Stimulated activated CD8-positive, alpha-beta memory T cell treated with anti-CD3 and anti-CD28 coated beads, Interleukin-12 subunit alpha, Interleukin-12 subunit beta, amount 100 ng/mL, for 1 hour (primary cell): ENCODE measurements at places on chromosomes 16 and 17.
A peak's percentile ranks its signal among the peaks of the same experiment; 100 is the strongest.

DNA sequence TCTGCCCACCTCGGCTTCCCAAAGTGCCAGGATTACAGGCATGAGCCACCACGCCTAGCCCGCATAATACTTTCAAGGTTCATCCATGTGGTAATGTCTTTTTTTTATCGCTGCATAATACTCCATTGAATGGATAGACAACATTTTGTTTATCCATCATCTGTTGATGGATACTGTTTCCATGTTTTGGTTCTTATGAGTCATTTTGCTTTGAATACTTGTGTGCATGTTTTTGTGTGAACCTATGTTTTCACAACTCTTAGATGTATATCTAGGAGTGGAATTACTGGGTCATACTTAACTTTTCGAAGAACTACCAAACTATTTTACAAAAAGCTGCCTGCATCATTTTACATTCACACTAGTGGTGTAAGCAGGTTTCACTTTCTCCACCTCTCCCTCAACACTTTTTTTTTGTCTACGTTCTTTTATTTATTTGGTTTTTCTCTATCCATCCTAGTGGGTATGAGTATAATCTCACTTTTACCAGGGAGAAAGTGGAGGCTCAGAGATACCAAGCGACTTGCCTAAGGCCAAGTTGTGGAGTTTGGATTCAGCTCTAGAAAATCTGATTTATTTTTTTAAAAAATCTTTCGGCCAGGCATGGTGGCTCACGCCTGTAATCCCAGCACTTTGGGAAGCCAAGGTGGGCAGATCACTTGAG is 151.2 kb downstream of the CMIP start:
- DNase-seq, result no peak

GRCh38 chr17:71188811-71189492 is 931.9 kb upstream of the SOX9 start:
- DNase-seq, result no peak

GRCh38 chr17:43694081-43694870 is 32.6 kb upstream of the MEOX1 start:
- peak; percentile 62 for DNase-seq

- DNase-seq, result no peak
Measured at GRCh38 chr17:1076982-1077302, 80.0 kb downstream of the TIMM22 start.

DNA sequence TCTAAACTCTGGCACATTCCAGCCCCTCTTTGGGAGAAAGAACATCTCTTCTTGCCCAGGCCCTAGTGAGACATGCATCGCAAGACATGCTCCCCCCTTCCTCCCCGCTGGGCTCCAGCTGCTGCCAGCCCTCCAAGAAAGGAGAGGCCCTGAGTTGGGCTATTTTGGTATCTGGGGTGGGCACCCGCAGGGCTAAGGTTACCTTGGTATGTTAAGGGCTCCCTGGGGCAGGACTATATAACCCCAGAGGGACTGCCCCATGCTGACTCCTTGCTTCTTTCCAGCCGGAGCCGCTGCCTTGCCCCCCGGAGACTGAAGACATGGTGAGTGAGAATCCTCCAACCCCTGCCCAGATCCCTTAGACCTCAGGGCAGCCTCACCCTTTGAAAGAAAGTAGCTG is at the start of gene MYL11:
MYL11 (plus strand) TSS at position 265 of the 400 bp plus-strand sequence; CDS start at position 321, 56 bp downstream.
- DNase-seq, result no peak

DNA sequence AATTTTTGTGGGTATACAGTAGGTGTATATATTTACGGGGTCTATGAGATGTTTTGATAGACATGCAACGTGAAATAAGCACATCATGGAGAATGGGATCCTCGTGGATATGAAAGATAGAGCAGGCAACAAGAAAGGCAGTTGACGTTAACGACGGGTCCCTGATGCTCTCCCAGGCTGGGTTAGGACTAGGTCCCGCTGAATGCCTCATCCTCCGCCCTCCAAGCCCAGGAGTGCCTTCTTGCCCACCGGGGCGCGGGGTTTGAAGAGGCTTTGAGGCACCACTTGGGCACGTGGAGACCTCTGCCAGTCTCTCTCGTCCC is 9.5 kb upstream of the ZFP90 start:
- no peak for DNase-seq

DNA sequence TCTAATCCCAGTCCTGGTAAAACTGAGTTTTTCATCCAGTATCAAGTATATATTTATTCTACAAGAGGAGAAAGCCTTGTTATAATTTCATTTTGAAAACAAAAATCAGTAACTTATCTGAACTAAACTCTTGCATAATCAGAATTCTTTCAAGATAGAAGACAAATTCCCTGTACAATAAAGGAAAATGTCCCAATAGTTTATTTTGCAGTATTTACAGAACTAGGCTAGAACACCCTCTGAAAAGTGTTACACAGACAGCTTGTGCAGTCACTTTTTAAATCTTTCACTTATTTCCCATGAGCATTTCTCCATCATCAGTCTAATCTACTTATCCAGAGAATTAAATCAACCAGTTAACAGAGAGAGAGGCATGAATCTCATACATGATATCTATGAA is 48.5 kb downstream of the SPOP start:
- no peak for DNase-seq

GRCh38 chr16:84020353-84020752 is 22.2 kb downstream of the SLC38A8 start:
- DNase-seq, result no peak

DNA sequence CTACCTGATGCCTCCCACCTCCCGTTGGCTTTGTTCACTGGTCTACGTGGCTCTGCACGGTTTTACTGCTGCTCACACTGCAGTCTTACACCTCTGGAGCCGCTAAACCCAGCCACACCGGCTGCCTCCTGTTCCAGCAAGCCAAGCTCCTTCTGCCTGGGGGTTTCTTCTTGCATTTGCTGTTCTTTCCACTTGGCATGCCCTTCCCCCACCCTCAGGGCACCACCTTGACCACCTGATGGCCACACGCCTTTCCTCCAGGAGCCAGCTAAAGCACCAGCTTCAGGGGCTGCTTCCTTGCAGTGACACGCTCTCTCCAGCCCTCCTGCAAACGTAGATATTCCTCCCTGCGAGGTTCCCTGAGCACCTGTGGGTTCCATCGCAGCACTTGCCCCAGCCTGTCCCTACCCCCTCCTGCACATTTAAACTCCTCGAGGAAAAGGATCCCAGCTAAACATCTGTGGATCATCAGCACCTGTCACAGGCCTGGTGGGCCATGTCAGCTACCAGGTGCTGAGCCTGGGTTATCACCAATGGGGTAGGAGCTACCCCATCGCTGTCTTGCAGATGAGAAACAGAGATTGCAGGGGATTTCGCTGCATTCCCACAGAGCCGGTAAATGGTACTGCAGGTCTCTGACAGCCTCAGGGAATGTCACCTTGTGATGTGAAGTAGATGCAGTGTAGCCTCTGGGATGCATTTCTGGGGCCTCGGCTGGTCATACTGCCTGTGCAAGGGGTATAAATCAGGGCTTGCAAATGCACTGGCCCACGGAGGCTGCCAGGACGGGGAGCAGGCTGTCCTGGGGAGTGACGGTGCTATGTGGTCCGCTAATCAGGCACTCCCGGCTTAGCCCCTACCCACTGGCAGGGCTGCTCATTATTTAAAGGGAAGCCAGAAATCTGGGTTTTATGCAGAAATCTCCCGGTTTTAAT is 285.2 kb downstream of the CPPED1 start:
- DNase-seq, result no peak

- no peak for DNase-seq
Measured at GRCh38 chr17:43039646-43040045, 14.6 kb downstream of the RND2 start.

- no peak for DNase-seq
Measured at GRCh38 chr16:55000595-55000994, 69.9 kb downstream of the IRX5 start.

DNA sequence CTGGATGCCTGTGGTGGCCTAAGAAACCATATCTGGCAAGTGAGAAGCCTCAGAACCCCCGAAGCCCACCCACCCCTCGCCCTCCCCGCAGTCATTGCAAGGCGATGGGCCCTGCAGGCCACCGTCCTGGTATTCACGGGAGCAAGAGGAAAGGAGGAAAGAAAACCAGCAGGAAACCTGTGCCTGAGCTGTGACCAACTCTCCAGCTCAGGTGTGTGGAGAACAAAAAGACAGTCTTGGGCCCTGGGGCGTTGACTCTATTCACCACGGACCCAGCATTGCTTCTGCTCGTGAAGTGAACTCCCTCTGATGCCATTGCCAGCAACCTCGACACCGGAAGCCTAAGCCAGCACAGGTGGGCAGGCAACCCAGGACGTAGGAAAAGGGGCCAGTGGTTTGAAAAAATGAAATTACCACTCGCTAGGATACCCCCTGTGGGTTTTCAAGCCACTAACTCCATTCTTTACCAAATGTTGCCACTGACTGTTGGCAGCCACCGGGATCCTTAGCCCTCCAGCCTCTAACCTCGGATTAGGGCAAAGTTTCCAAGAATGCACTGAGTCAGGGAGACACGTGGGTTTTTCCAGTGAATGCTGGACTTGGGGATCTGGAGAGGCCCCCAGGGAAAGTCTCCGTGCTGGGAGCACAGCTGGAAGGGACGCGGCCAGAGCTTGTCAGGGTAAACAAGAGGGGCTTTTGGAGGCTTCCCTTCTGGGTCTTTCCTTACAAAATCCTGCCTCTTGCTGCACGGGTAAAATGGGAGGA is 25.1 kb downstream of the FA2H start:
- DNase-seq, result no peak

GRCh38 chr17:4945944-4946280 is 2.4 kb downstream of the PFN1 start:
- DNase-seq, result no peak

DNA sequence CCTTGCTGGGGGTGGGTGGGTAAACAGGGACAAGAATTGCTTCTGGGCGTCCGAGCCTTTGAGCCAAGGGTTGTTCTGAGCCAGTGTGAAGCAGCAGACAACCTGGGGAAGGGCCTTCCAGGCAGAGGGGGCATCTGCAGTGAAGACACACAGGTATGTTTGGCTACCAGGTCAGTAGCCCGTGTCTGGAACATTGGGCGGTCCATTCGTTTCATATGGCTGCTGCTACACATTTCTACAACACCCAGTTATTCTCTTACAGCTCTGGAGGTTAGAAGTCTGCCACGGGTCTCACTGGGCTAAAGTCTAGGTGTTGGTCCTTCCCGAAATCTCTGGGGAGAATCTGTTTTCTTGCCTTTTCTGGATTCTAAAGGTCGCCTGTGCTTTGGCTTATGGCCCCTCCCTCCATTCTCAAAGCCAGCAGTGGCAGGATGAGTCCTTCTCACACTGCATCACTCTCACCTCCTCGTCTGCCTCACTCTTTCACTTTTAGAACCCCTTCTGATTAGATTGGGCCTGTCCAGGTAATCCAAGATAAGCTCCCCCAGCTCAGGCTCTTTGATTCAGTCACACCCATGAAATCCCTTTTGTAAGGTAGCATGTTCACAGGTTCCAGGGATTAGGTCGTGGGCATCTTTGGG is 136.1 kb downstream of the CLEC16A start:
- no peak for DNase-seq

- DNase-seq, result no peak
Measured at GRCh38 chr17:80393241-80393890, 21.6 kb upstream of the ENDOV start.

DNA sequence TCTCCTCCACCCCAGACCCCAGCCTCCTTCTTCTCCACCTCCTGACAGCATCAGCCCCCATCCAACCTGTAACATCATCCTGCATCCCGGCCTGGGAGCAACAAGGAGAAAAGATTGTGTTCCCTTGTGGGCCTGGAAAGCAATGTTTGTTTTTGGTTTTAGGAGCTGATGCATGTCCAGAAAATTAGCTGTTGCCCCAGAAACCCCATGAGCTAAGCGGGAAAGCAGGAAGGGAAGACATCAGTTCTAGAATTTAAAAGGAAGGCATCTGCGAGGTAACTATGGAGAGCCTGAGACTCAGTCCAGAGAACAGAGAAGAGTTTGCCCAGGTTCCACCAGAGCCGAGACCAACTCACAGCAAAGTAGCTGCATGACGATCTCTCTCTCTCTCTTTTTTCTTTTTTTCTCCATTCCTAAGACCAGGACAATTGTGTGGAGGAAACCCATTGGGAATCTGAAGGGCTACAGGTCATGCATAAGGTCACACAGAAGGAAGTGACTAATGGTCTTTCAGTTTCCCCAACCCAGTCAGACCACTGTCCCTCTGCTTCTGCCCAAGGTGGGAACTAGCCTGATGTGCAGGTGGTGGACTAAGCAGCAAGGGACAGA is 124.4 kb downstream of the SLC39A11 start:
- DNase-seq, result no peak

DNA sequence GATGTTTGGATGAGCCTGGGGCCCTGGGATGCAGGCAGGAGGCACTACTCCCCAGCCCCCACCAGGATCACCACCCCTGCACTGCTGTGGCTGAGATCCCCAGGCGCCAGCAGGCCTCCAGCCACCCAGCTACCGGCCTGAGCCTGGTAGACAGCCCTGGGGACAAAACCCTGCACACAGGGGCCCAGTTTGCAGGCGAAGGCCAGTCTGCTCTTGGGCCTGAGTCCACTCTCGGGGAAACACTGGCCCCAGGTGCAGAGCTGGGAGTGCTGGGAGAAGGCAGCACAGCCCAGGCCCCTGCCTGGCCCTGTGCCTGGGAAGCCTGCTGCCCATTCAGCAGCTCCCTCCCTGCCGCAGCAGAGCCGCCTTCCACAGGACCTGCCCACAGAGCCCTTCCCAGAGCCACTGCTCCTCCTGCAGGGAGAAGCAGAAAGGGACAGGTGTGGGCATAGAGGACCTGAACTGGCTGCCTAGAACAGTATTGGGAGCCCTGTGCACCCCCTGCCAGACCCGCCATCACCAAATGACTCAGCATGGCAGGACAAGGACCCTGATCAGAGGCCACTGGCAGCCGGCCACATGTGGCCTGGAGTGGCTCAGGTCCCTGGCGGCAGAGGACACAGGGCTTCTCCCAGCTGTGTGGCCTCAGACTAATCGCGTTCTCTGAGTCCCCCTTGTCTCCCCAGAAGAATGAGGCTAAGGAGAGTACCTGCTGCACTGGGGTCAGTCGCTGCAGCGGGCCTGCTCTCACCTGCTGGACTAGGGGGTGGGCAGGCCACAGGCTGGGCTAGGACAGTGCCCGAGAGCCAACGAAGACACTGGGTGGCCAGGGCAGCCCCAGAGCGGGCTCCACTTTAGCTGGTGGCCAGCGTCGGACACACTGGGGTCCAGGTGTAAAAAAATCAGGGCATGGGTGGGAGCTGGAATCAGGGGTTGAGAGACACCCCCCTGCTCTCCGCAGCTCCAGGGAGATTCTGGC is 10.7 kb downstream of the MSRB1 start:
- DNase-seq, result no peak

DNA sequence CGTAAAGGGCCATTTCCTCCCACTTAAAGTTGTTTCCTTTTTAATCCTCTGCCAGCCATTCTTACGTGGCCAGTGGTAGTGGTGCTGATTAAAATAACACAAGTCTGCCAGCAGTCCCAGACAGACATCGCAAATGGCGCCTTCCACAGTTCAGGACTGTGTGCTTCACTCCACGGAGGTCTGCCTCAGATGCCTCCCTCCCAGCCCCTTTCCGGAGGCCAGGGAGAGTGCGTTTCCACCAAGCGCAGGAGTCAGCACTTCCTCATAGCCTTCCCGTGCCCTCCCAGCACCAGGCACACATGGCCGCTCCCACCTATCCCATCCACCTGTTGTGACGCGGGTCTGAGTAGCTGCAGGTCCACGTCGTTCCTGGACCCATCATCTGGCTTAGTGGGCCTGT is 205.6 kb downstream of the RPTOR start:
- DNase-seq, result no peak
